Bone marrow (tissue), 2 donors: ENCODE measurements at places on chromosomes 12 and 14.

DNA sequence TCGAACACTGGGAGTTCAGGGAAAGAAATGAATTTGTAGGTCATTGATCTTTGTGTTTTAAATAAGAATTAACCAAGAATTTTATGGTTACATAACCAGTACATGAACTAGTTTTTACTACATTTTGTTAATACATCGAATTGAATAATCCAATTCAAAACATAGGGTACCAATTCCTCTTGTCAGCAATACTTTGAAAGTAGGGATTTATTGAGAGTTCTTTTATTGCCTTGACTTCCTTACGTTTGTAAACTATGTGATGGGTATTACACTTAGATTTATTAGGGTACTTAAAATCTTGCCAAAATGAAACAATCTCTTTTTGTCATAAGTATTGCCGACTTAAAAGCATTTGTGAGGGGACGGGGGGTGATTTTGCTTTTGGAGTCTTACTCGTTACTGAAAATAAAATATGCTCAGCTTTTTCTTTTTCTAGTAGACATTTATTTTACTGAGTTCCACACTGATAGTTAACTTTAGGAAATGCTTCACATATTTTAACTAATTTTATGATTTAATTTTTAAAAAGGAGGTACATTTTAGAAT lies 22.4 kb downstream of the SOCS2 start:
- DNase-seq: no peak

DNA sequence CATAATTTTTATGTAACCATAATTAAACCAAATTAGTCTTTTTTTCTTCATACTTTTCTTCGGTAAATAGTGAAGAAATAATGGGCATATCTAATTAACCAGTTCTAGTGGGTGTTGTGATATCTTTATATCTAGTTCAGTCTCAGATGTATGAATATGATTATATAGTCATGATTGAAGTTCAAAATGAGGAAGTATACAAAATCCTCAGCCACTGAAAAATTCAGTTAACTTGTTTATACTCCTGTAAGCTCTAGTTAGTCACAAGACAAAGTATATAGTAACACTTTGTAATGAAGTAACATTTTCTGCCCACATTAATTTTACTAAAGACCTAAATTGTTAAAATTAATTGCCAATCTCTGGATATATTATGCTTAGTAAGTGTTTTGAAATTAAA lies 46.5 kb downstream of the CAND1 start:
- no peak for DNase-seq

GRCh38 chr12:26694402-26694801 lies 138.6 kb downstream of the ITPR2 start:
- DNase-seq: no peak

DNA sequence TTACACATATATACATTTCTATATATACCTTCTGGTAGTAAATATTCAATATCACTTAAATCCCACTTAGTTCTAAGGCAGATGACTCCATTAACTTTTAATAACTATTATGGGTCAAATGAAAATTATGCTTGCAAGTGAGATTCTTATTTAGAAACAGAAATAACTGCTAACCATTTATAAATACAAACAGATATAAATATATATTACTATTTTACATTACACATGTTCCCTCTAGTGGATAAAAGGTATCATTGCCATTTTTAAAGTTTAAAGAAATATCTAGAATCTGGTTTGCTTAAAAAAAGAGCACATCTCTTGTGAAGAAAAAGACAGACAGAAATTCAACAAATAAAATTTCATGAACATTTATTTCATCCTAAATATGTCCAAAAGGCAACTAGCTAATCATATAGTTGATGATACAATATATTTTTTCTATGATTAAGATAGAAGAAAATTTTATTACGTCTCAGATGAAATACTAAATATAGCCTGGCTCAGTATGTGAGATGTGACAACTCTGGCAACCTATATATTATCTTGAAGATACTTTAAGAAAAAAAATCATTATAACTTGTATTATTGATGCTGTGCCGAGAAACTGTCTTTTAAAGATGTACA lies 11.7 kb upstream of the RAD51AP1 start:
- DNase-seq: peak; percentile 22

GRCh38 chr12:49296836-49297694 lies 2.1 kb downstream of the PRPH start:
- no peak for DNase-seq

GRCh38 chr12:32089156-32089555 lies 17.5 kb upstream of the BICD1 start:
- no peak for DNase-seq

DNA sequence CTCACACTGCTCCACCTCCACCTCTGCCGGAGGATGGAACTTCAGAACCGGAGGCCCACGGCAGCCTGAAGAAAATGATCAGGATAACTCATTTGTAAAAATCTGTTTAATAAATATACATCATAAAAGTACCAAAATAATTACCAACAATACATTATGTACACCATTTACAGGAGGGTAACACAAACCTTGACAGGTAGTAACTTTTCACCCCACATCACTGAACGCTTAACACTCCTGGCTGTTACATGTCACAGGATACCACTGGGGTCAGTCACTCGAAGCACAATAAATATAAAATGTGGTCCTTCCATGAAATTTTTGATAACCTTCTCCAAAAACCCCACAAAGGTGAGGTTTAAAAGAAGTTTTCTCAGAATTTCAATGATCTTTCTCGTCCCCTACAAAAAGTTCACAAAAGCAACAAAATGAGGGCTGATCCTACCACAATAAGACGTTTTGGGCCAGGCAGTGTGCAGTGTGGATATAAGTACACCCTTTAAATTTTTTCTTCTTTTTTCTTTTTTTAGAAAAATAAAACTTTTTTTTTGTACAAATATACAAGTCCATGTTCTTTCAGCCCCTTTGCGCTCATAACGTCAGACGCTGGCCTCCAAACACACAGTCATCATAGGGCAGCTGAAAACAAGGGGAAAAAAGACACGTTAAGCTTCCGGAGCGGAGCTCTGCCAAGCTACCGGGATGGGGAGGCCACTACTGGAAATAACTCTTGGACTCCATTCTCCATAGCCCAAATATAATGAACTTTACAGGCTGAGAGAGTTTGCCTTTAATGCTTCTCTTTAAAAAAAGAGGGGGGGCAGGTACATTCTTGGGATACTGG lies 2.9 kb downstream of the NFKBIA start:
- no peak for DNase-seq

DNA sequence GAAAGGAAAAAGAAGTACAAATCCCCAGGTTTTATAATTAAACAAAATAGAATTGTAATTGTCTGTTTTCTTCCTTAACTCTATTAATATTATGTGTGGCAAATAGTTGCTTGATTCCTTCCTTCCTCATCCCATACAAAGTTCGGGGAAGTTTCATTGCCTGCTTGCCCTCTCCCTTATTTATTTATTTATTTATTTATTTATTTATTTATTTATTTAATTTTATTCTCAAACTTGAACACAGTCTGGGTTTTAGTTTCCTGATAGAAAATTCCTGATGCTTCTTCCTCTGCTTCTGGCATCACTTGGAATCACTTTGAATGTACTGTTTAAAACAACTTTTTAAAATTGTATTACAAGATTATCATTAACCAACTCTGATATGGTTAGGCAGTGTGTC lies 145.8 kb upstream of the SOX5 start:
- no peak for DNase-seq

GRCh38 chr14:21748869-21749303 lies 75.3 kb upstream of the OR4E1 start:
- peak; percentile 36 for DNase-seq

- no peak for DNase-seq
Observed at GRCh38 chr14:71524320-71524982, 407.8 kb upstream of the RGS6 start.

GRCh38 chr12:28802706-28803438 lies 346.2 kb upstream of the FAR2 start:
- DNase-seq: no peak

- DNase-seq: no peak
Observed at GRCh38 chr14:54854181-54854580, 48.4 kb downstream of the GCH1 start.

DNA sequence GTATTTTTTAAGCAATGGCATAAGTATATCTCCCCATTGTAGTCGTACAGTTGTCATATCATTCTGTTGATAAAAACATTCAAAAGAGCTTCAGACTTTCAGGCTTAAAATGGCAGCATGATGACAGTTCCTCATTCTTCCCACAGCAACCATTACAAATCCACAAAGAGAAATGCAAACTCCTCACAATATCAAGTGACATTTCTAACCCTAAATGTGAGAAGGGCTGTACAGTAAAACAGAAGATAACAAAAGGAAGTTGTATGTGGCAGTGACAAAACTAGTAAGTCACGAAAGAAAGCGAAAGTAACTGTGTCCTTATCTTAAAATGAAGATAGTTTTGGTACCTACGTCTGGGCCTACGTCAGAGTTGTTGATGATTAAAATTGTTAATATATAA lies 46.7 kb downstream of the GXYLT1 start:
- no peak for DNase-seq

DNA sequence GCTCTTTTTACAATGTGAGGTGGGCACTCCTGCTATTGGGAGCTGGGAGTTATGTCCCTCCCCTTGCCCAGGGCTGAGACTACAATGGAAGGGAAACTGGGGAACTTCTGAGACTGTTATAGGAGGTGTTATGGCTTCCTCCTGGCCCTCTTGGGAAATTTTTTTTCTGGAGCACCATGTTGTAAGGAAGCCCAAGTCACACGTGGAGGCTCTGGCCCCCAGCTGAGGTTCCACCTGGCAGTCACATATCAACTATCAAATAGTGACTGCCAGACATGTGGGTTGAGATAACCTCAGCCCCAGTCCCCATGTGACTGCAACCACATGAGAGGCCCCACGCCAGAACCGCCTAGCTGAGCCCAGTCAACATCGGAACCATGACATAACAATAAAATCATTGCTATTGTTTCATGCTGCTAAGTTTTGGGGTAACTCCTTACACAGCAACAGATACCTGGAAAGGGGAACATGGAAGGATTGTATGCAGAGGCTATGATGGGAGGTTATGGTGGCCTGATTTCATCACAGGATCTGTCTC lies 99.4 kb upstream of the NCOR2 start:
- DNase-seq: no peak

DNA sequence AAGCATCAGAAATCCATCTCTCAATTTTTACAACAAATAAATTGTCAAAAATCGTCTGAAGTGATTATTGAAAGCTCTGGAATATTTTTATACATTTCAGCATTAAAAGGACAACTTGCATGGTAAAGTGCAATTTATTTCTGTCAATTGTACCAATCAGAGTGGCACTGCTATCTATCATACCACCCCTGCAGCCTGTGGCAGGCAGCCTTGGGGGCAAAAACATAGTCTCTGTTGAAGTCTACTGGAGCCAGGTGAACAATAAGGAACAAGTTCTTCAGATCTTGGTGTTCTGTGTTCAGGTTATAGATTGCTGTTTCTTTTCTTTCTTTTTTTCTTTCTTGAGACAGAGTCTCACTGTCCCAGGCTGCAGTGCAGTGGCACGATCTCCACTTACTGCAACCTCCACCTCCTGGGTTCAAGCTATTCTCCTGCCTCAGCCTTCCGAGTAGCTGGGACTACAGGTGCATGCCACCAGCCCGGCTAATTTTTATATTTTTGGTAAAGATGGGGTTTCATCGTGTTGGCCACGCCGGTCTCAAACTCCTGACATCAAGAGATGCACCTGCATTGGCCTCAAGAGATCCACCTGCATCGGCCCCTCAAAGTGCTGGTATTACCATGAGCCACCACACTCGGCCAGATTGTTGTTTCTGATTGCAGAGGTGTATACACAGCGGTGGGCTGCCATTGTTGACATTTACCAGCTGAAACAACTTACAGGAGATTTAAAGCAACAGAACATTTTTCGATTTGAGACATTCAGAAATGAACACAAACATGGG lies 629.6 kb downstream of the SLC16A7 start:
- no peak for DNase-seq

DNA sequence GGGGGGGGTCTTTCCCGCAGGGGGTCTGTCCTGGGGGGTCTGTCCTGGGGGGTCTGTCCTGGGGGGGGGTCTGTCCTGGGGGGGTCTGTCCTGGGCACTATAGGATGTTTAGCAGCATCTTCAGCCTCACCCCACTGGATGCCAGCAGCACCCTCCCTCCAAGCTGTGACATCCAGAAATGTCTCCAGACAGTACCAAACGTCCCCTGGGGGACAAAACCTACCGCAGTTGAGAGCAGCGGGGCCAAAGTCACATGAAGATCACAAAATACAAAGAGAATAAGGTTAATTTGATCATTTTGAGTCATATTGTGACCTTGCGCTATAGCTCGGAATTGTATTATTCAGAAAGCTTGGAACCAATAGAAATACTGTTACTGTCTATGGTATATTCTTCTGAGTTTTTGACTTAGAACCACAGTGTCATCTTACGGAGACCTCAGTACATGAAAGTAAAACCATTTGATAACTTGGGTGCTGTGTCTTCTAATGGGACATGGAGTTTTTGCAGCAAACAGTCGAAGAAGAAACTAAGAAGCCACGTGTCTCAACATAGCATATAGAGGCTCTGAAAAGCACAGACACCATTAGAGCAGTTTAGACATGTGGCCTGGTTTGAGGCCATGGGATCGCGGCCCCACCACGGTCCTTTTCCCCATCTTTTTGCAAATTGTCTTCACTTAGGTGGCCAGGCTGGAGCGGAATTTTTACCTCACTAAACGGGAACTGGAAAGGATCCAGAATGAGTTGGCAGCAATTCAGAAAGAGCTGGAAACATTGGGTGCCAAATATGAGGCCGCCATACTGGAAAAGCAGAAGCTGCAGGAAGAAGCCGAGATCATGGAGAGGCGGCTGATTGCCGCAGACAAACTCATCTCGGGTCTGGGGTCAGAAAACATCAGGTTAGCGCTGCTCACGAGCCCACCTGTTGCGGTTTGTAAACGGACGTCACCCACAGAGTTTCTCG lies 59.9 kb downstream of the CCDC92 start:
- no peak for DNase-seq

DNA sequence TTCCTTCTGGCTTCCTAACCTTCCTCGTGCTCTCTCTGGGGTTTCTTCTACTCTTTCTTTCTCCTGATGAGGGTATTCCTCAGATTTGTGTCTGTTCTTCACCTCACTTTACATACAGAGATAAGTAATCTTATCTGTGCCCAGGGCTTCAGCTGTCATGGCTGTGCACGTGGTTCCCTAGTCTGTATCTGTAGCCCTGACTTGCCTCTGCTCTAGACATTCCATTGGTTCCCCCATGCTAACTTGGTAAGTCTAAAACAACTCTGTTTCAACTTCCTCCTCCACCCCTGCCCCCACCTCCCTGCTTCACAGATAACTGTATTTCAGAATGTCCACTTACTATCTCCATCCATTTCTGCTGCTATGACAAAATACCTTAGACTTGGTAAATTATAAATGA lies 10.8 kb downstream of the DIP2B start:
- no peak for DNase-seq

GRCh38 chr12:68479261-68479895 lies 131.3 kb upstream of the RAP1B start:
- no peak for DNase-seq

- no peak for DNase-seq
Observed at GRCh38 chr12:101963697-101964096, 86.3 kb downstream of the DRAM1 start.

GRCh38 chr12:112317481-112317880 lies 64.8 kb downstream of the HECTD4 start:
- no peak for DNase-seq
